ENCODE measurements at places on chromosomes 5 and 9. TPM values are rescaled to one million over a fixed set of nuclear protein-coding genes. Genes with fewer than 3 reads are reported as not detected.

Gene EGFLAM
- total RNA-seq, result not detected

Gene SSBP2
- 62.8 TPM for total RNA-seq

Gene GPRIN1
- 16.3 TPM for total RNA-seq

Gene ABLIM3
- not detected for total RNA-seq

Gene TAF11L10
- total RNA-seq, result not detected

Gene CCNO
- total RNA-seq, result not detected

Gene HMMR
- 59.3 TPM for total RNA-seq

Gene SLC9A3
- 2.5 TPM for total RNA-seq

Gene LRRC70
- 0.74 TPM for total RNA-seq

Gene DRD1
- not detected for total RNA-seq

- no peaks in the 10 kb centered on the region for H3K4me1 ChIP-seq
- H3K4me3 ChIP-seq, result no peak overlapping the region
- H3K27me3 ChIP-seq, result no peaks in the 10 kb centered on the region
Measured at GRCh38 chr5:45109636-45110035, 300.9 kb downstream of the MRPS30 start.

- no peaks in the 10 kb centered on the region for H3K36me3 ChIP-seq
- no peak overlapping the region for H3K27ac ChIP-seq
Measured at GRCh38 chr5:134083517-134083916, 31.0 kb upstream of the TCF7 start.

DNA sequence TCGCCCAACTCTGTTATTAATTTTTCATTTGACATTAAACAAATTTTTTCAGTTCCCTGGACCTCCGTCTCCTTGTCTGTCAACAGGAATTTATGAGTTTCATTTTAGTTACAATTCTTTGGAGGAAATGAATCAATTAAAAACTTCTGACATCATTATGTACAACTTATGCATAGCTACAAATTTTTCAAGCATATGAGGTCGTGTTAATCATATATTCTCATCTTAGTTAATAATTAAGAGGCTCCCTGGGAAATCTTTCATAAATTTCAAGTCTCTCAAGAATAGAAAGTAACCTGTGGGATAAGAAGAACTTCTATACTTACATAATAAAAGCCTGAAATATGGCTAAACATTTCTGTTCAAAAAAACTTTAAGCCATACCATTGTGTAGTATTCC, 3.4 kb downstream of the UGT3A1 start:
- H3K4me1 ChIP-seq, result no peaks in the 10 kb centered on the region
- H3K27me3 ChIP-seq, result no peaks in the 10 kb centered on the region
- H3K27ac ChIP-seq, result no peak overlapping the region
- no peak for DNase-seq
- no peak overlapping the region for H3K4me3 ChIP-seq

DNA sequence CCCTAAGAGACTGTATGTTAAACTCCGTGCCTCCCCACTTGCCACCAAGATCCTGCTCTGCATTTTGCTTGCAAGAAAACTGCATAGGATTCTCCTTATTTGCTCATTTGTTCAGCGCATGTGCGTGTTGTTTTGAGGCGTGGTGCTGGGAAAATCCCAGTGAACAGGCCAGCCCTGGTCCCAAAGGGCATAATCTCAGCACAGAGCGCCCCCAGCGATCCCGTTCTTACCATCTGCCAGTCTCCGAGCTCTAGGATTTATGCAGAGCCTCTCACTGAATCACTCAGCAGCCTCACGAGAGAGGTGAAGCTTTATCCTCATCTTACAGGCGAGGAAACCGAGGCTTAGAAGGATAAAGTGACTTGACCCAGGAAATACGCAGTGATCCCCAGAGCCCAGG, 11.5 kb downstream of the PRRX2 start:
- no peak for DNase-seq
- no peaks in the 10 kb centered on the region for H3K4me1 ChIP-seq

DNA sequence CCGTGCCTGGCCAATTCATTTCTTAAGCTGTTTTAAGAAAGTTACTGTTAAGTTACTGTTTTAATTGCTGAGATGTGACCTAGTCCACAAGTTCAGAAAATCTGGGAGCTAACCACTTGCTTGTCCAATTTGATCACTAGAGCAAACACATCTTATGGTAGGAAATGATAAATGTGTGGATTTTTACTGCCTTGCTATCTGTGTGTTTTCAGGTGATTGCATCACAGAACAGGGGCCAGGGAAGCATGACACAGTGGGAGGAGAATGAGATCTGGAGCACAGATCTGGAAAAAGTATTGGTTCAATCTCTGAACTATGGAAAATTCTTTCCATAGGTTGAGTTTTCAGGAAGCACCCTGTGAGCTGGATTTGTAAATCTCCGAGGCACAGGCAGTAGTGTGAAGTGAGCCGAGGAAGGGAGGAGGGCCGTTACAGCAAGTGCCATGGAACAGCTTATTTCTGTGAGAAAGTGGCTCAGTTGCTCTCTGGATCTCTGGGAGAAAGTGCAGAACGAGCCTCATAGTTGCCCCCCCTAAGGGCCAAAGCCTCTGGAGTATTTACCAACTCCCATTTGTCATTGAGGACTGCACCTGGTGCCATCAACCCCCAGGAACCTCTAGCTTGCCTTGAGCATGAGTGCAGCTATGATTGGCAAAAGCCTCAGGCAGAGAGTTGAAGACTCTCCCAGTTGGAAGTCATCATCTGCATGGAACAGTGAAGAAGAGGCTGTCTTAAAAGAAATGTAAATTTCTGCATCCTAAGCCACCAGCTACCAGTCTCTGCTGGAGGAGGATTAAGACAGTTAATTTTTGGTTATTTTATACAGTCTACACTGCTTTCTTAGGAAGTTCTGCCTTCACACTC, 161.8 kb upstream of the CLINT1 start:
- H3K27ac ChIP-seq, result no peak overlapping the region
- no peaks in the 10 kb centered on the region for H3K36me3 ChIP-seq
- H3K27me3 ChIP-seq, result peaks cover 2% of the 10 kb centered on the region
- no peak overlapping the region for H3K4me3 ChIP-seq
- no peaks in the 10 kb centered on the region for H3K4me1 ChIP-seq

GRCh38 chr5:69527128-69527770, 32.7 kb upstream of the GTF2H2C start:
- no peaks in the 10 kb centered on the region for H3K4me1 ChIP-seq
- no peak for DNase-seq
- H3K27ac ChIP-seq, result no peak overlapping the region
- H3K36me3 ChIP-seq, result no peaks in the 10 kb centered on the region
- no peak overlapping the region for H3K4me3 ChIP-seq

- no peak for DNase-seq
- no peaks in the 10 kb centered on the region for H3K36me3 ChIP-seq
- no peak overlapping the region for H3K27ac ChIP-seq
- H3K27me3 ChIP-seq, result no peaks in the 10 kb centered on the region
Measured at GRCh38 chr5:80275347-80275746, 19.5 kb upstream of the SERINC5 start.

DNA sequence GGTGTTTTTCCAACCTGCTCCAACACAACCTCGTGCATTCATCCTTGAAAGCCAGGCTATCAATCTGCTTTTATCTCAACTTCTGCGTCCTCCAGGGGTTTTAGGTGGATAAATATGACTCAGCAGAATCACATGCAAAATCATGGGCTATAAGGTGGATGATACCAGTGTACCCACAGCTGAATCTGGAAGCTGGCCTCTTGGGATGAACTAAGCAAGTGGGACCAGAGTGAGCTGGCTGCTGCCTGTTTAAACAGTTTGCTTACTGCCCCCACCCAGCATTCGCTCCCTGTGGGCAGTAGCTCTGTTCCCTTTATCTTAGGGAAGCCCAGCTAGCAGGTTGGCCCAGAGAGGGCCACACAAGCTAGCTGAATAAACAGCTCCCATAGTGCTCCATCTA, 194.0 kb downstream of the CRB2 start:
- H3K4me1 ChIP-seq, result no peaks in the 10 kb centered on the region
- H3K36me3 ChIP-seq, result no peaks in the 10 kb centered on the region
- no peak overlapping the region for H3K27ac ChIP-seq
- H3K27me3 ChIP-seq, result no peaks in the 10 kb centered on the region
- H3K4me3 ChIP-seq, result no peak overlapping the region

- no peak for DNase-seq
- H3K4me1 ChIP-seq, result no peaks in the 10 kb centered on the region
- H3K27ac ChIP-seq, result no peak overlapping the region
- H3K4me3 ChIP-seq, result no peak overlapping the region
Measured at GRCh38 chr5:91175708-91176107, 207.4 kb downstream of the ARRDC3 start.

DNA sequence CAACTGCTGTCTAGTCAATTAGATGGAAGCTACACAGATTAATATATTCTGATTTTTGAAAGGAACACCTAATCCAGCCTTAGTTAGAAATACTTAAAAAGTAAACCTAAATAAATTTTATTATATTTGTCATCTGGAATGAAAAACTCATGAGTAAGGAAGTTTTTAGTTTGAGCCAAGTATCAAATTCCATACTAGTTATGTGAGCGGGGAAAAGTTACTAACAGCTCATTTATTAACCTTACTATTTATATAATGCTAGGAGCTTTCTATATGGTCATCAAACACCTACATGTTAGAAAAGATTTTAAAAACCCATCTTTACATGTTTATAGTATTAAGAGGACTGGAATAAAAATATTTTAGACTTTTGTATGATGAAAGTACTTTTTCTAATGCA, 41.6 kb upstream of the POU5F2 start:
- H3K4me3 ChIP-seq, result no peak overlapping the region
- H3K4me1 ChIP-seq, result no peaks in the 10 kb centered on the region
- H3K27me3 ChIP-seq, result no peaks in the 10 kb centered on the region
- H3K36me3 ChIP-seq, result no peaks in the 10 kb centered on the region
- H3K27ac ChIP-seq, result no peak overlapping the region

DNA sequence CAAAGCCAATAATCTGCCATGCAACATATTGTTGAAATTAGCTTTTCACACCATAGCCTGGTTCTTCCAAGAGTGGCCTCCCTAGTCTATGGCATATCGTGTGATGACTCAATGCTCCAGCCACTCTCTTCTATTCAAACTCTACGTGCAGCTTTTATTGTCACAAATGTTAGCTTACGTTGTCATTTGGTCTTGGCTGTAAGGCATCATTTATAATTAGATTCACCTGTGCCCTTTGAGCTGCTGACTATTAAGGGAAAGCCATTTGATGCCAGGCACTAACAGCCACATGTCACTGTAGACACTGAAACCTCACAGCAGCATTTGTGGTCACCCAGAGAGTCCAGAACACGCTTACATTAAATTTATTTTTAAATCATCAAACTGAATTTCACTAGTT, 66.8 kb downstream of the APBA1 start:
- no peak overlapping the region for H3K4me3 ChIP-seq
- H3K4me1 ChIP-seq, result no peaks in the 10 kb centered on the region
- no peak for DNase-seq
- no peak overlapping the region for H3K27ac ChIP-seq

GRCh38 chr9:78932849-78933627, 636.1 kb downstream of the PSAT1 start:
- no peaks in the 10 kb centered on the region for H3K36me3 ChIP-seq
- no peak overlapping the region for H3K27ac ChIP-seq
- no peak overlapping the region for H3K4me3 ChIP-seq
- H3K27me3 ChIP-seq, result no peaks in the 10 kb centered on the region

- no peak for DNase-seq
- H3K4me3 ChIP-seq, result no peak overlapping the region
- H3K27me3 ChIP-seq, result peaks cover 26% of the 10 kb centered on the region
- no peaks in the 10 kb centered on the region for H3K36me3 ChIP-seq
- no peaks in the 10 kb centered on the region for H3K4me1 ChIP-seq
Measured at GRCh38 chr9:91949392-91949945, 559 bp downstream of the ROR2 start.

GRCh38 chr5:170421826-170422225, 32.7 kb upstream of the KCNMB1 start:
- H3K36me3 ChIP-seq, result no peaks in the 10 kb centered on the region
- no peaks in the 10 kb centered on the region for H3K4me1 ChIP-seq
- H3K27me3 ChIP-seq, result no peaks in the 10 kb centered on the region
- H3K4me3 ChIP-seq, result no peak overlapping the region
- DNase-seq, result no peak

DNA sequence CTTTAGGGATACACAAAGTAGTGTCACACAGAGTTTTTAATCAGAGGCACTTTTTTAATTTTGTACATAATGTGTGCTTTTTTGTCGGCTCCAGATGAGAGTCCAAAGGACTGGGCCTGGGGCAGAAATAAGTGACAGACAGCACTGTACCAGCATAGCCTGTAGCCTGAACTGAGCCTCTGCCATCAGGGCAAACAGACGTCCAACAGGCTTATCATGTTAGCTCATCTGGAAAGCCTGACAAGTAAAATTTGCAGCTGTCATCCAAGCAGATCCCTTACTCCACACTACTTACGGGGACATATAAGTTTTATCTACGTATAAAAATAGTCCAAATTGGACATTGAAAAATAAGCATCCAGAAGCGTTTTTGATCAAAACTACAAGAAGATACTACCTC, 233.1 kb upstream of the GAS1 start:
- no peak for DNase-seq
- no peaks in the 10 kb centered on the region for H3K27me3 ChIP-seq
- no peak overlapping the region for H3K27ac ChIP-seq
- no peaks in the 10 kb centered on the region for H3K4me1 ChIP-seq

- no peak overlapping the region for H3K4me3 ChIP-seq
- H3K4me1 ChIP-seq, result no peaks in the 10 kb centered on the region
- DNase-seq, result no peak
- H3K27me3 ChIP-seq, result no peaks in the 10 kb centered on the region
Measured at GRCh38 chr5:15191012-15191411, 309.0 kb upstream of the FBXL7 start.

- no peak overlapping the region for H3K4me3 ChIP-seq
- H3K27me3 ChIP-seq, result no peaks in the 10 kb centered on the region
- DNase-seq, result no peak
- no peaks in the 10 kb centered on the region for H3K4me1 ChIP-seq
- H3K27ac ChIP-seq, result no peak overlapping the region
Measured at GRCh38 chr5:120518581-120518980, 54.5 kb downstream of the PRR16 start.

Data from GM12878 (cell line).